ENCODE measurements at places on chromosomes 5 and 9. TPM values are rescaled to one million over a fixed set of nuclear protein-coding genes. Genes with fewer than 3 reads are reported as not detected.

Gene SLC6A19
- polyA plus RNA-seq: not detected

Gene HACD4
- 3.8 TPM for polyA plus RNA-seq

Gene C5orf58
- polyA plus RNA-seq: 0.70 TPM

Gene SWI5
- polyA plus RNA-seq: 34.5 TPM

Gene PCDHA8
- 0.06 TPM for polyA plus RNA-seq

Gene CCDC171
- 1.6 TPM for polyA plus RNA-seq

Gene IFNB1
- polyA plus RNA-seq: not detected

DNA sequence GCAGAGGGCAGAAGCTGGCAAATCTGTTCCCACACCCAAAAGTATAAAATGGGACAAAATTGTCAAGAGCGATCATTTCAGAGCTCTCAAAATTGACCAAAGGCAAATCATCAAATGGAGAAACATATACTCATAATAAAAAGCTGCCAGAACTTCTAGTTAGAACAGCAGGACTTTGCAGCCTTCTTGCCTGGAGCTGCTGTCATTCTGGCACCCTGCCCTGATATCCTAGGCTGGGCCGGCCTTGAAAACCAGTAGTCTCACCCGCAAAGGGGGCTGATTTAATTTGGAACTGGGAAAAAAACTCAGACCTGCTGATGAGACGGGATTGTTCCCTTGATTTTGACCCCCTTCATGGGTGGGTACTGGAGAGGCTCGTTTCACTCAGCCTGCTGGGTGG lies 18.5 kb downstream of the OR2V1 start:
- DNase-seq: no peak

- no peak for DNase-seq
These were observed 86.8 kb upstream of the CD180 start for GRCh38 chr5:67283275-67283987.

DNA sequence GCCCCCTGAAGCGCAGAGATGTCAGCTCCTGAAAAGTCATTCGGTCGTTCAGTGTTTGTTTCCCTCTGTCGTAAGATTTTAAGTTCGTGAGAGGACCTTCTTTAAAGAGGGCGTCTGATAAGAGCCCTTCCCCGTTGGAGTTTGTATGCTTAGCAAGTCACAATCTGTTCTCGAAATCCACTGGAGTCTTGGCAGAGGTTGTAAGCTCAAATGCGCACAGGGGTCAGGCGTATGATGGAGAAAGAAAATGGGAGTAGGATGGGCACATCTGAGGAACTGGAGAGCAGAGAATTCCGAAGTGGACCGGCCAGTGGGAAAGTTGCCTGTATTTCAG lies 710 bp downstream of the HSD17B4 start:
- peak; percentile 21 for DNase-seq

- no peak for DNase-seq
These were observed 709 bp downstream of the WHRN start for GRCh38 chr9:114504341-114505186.

GRCh38 chr5:148730270-148730669 lies 75.9 kb upstream of the HTR4 start:
- DNase-seq: no peak

- DNase-seq: no peak
These were observed 187.3 kb downstream of the SNX18 start for GRCh38 chr5:54704825-54705224.

- DNase-seq: no peak
These were observed 371.4 kb downstream of the TLE1 start for GRCh38 chr9:81317939-81318338.

GRCh38 chr9:137593176-137593575 lies 2.9 kb upstream of the ZMYND19 start:
- no peak for DNase-seq

DNA sequence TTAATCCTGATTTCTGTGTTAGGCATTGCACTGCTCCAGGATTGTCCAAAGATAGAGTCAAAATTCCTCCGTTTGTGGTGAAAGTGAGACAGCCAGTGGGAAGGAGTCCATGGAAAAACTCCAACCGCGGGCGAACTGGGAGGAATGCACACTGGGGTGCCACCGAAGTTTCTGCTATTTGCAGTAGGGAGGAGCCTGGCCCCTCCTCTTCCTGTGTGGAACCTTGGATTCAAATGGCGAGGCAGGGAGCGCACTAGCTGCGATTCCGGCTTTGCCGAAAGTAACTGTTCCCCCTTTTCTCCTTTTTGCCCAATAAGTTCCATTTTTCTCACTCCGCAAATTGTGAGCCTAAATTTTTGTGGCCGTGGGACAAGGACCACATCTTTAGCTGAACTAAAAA lies 9.3 kb downstream of the BAAT start:
- DNase-seq: no peak

GRCh38 chr5:62139741-62140140 lies 166.3 kb upstream of the KIF2A start:
- DNase-seq: no peak

DNA sequence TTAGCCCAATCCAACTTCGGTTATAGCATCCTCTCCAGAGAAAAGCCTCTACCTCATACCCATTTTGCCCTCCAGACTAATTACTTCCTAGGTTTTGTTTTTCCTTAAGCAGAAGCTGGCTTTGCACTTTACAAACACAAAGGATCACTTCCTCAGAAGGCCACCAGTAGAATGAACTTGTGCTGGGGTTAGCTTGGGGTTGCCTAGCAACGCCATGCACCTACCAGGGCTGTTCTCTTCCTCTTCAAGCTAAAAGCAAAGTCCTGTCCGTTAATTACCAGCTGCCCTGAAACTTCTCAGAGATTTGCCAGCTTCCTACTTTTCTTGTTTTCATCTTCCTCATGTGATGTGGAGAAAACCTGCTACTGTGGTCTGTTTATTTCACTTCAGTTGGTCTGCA lies 132.0 kb upstream of the WWC1 start:
- no peak for DNase-seq
